ENCODE measurements at places on chromosomes 2 and 18.

DNA sequence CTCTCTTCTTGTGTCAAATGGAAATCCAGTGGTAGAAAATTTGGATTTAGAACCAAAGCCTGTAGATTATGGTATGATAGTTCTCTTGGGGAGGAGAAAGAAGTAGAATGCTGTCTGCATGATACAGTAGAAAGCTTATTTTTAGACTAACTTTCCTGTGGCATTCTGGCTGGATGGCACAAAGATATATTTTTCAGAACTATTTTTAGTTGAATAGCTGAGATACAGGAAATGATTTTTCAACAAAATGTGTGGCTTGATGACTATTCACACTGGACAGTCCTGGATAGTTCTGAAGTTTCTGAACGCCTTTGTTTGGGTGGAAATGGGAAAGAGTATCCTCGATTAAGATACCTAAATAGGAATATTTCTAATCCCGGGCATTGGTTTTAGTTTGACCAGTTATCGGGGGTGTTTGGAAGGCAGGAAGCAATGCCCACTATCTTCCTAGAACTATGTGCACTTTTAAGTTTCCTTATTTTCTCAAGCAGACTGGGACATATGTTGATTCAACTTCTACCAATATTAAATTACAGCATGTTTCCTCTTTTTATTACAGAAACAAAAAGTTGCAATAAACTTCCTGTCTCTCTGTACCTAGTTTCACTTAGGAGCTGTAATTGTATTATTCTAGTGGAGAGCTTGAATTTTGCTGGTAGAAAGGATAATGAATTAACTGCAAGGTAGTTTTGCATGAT, 32.1 kb downstream of the GDF7 start:
- DNase-seq, result no peak

- DNase-seq, result no peak
Observed at GRCh38 chr2:134132490-134132857, 121.4 kb upstream of the MGAT5 start.

DNA sequence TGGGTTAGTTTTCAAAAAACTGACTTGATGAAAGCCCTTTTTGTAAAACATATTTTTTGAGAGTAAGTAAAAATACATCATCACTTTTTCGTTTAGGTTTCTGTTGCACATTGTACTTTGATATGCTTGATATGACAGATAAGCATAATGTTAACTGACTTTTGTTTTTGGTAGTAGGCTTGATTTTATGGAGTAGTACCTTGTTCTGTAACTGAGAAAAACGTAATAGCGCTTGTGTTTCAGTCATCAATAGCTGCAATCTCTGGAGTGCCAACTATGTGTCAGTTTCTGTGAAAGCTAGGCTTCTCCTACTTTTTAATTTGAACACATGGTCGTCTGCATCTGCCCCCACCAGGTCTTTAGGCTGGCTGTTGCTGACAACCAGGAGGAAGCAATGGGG, 1.3 kb downstream of the LCLAT1 start:
- no peak for DNase-seq

DNA sequence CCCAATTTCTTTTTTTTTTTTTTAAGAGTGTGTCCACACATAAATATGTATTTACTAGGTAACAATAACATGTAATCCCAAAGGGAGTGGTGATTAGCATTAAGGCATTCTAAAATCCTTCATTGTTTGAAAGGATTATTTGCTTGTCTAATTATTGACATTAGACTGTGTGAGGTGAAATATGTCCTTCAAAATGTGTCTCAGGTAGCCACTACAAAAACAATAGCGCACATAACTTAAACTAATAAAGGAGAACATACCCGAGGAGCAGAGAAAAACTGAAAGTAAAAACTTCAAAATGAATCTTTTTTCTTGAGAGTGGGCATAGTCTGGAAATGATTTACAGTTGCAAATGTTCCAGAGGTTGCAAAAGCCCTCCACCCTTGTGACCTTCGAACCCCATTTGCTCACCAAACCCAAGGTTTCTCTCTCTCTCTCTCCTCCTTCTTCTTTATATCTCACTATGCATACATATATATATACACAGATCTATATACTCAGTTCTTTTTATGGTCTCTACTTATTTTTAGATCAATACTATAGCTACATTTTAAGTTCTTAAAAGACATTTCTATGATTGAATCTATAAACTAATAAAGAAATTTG, 24.4 kb upstream of the FRZB start:
- no peak for DNase-seq

- no peak for DNase-seq
Observed at GRCh38 chr18:27750014-27750413, 426.9 kb downstream of the CDH2 start.

GRCh38 chr2:128512379-128513115, 193.9 kb upstream of the HS6ST1 start:
- DNase-seq, result no peak

DNA sequence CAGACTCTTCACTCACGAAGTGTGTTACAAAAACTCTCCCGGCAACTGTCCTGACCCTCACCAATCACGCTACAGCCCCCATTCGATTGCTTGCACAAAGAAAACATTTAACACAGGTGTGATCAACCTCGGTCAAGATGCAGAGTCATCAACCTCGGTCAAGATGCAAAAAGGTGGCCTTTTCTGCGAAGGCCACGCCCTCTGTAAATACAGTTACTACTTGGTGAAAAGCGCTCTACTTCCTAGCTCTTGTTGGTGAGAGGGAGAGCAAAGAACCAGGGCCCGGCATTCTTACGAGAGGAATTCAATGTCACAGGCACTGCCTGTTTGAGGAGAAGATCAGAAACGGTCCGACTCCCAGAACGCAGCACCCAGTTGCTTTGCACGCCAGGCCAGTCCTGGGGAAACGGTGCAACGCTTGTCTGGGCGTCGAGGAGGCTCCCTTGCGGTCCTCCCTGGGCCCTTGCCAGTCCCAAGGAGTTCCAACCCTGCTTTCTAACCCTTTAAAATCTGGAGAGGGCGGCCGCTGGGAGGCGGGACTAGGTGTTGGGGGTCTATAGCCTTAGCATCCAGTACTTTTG, 1.9 kb downstream of the PIEZO2 start:
- no peak for DNase-seq
